Esophagus squamous epithelium (tissue), 5 donors: ENCODE measurements at places on chromosomes 2 and 18. TPM values are rescaled to one million over a fixed set of nuclear protein-coding genes. Genes with fewer than 3 reads are reported as not detected.

Gene NEB
- 0.83 TPM for total RNA-seq

Gene CKAP2L
- total RNA-seq, result 14.4 TPM

Gene PID1
- total RNA-seq, result 33.0 TPM

Gene GDF7
- total RNA-seq, result 1.9 TPM

Gene FBXO48
- total RNA-seq, result 0.95 TPM

Gene CXCR4
- 6.5 TPM for total RNA-seq

Gene TUBA3E
- total RNA-seq, result not detected

GRCh38 chr2:172909454-172909853 lies 166.2 kb upstream of the MAP3K20 start:
- no peak for DNase-seq

- DNase-seq, result no peak
These were observed 166.1 kb upstream of the ZNF521 start for GRCh38 chr18:25517881-25518715.

- DNase-seq, result no peak
These were observed 281.1 kb upstream of the COL3A1 start for GRCh38 chr2:188693111-188693510.

DNA sequence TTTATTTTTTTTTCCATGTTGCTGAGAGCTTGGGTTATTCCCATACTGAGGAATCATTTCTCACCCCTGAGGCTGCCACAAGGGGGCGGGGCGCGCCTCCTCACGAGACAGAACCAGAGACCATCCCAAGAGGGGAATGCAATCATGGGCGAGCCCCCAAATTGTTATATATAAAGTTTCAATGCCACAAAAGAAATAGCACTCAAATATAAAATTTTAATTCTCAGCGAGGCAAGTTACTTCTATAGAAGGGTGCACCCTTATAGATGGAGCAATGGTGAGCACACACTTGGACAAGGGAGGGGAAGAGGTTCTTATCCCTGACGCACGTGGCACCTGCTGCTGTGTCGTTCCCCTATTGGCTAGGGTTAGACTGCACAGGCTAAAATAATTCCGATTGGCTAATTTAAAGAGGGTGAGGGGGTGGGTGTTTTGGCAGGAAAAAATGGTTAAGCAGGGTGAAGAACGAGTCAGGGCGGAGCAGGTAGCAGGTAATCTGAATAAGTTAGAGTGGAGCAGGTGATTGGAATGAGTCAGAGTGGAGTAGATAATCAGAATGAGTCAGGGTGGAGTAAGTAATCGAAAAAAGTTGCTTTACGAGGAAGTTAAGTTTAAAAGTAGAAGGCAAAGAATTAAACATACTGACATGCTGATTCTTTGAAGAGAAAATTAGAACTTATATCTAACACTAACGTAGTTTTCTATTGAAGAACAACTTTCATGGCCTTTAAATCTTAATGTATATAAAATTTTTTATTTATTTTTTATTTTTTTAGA lies 177.5 kb downstream of the MTCL1 start:
- no peak for DNase-seq

DNA sequence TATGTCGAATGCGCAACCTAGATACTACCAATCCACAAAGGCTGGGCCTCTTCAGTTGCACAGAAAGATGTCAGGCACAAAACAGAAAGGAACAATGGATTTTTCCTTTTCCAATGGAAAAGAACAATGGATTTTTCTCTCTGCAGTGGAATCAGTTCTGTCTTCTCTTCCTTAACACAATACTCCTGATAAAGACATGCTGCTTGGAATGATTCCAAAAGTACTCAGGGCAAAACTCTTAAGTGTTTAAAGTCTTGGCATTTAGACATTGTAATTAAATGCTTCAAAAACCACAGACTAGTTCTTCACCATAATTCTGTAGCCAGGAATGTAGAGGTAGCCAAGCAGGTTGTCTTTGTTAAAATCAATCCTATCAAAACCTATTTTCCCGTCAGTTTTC lies 46.7 kb upstream of the FLACC1 start:
- no peak for DNase-seq

GRCh38 chr2:216665242-216665641 lies 30.1 kb downstream of the IGFBP5 start:
- peak; percentile 6 for DNase-seq

GRCh38 chr18:36692371-36692770 lies 136.4 kb downstream of the TPGS2 start:
- no peak for DNase-seq

GRCh38 chr2:119544075-119544938 lies at the start of gene CFAP221:
Gene CFAP221 (plus strand): TSS chr2:119544449. CDS start chr2:119546132, 1,683 bp downstream.
- no peak for DNase-seq

GRCh38 chr18:28399781-28400362 lies 222.9 kb upstream of the CDH2 start:
- no peak for DNase-seq

DNA sequence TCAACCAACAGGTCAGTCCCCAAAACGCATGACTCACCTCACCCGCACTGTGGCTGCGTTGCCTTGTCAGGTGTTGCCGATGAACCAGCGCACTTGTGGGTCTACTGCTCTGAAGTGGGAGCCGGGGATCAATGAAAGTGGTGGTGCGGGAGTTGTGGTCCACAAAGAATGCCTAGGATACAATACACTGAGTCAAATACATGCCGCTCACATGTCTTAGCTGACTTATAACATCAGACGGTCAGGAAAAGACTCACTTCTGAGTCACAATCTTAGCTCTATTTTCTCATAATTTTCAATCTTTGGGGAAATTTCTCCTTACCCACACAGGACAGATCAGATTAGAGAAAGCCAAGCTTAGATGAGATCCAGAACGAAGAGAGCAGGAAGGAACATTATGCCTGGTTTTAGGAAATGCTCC lies 107.1 kb upstream of the STK17B start:
- no peak for DNase-seq
